ENCODE measurements at places on chromosomes 5 and 9.

GRCh38 chr9:136867480-136867879, 1.4 kb upstream of the EDF1 start:
- no peak for DNase-seq

DNA sequence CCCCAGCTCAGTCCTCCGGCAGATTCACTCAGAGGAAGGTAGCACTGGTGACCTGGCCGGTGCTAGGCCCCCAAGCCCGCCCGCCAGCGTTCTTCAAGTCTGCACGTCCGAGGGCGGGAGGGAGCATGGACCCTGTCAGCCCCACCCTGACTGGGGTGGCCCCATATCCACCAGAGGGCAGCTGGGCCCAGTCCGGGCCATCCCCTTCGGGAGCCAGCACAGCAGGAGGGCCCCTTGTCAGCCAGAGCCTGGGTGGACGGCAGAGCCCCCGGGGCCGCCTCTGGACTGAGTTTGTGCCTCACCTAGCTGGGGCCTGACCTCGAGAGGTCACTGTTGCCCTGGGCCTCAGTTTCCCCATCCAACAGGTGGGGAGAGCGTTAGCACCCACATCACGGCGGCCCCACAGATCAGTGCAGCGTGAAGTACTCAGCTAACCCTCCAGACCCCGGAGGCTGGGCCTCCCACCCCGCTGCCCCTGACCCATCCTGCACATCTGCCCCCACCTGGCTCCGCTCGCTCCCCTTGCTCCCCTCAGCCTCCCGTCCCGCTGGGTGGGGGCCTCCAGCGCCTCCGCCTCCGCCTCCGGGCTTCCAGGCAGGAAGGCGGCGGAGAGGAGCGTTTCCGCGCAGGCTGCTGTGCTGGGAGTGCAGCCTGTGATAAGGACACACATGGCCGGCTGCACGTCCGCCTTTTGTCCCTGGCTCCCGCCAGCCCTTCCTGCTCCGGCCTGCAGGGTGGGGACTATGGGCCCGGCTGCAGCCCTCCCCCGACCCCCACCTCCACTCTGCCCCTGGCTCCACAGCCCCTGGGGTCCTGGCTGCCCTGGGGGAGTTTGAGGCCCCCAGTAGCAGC, 16.6 kb upstream of the EGFL7 start:
- DNase-seq: no peak

DNA sequence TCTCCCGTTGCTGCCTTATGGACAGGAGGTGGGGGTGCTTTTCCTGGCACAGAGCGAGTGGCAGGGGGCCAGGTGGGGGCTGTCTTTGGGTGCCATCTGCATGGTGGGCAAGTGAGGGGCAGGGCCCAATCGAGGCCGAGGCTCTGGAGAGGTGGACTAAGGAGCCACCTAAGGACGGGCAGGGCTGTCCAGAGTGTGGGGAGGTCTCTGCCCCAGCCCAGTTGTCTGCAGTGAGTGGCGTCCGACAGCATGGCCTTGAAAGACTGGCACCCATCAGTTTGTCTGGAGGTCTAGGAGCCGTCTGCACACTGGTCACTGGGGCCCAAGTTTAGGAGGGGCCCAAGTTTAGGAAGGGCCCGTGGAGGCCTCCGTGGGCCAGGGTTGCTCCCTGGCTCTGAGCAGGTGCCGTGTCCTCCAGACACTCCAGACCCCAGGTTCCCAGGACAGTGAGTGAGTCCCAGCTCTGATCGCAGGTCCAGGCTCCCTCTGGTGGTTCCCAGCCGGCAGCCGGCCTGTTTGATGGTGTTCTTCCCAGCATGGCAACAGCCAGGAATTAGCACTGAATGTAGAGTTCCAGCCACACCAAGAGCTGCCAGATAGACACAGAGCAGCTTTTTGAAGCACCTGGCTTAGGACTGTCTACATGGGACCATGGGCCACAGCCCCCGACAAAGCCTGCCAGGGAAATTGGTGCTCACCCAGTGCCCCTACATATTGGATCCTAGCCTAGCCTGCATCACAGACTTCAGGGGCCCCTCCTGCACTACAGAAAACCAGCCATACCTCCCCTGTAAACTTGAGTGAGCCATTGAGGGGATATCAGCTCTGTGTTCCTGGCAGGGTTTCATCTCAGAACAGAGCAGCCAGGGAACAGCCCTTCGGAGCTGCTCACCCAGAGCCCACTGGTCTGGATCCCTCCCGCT, 120.9 kb downstream of the WNK2 start:
- DNase-seq: peak; percentile 42

DNA sequence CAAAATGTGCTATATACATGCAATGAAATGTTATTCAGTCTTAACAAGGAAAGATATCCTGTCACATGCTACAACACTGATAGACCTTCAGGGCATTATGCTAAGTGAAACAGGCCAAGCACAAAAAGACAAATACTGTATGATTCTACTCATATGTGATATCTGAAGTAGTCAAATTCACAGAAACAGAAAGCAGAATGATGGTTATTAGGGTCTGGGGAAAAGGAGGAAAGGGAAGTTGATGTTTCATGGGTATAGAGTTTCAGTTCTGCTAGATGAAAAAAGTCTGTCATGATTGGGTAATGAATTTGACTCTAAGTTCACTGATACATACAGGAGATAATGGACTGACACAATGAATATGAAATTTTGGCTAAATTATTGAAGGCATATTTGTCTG, 11.2 kb upstream of the RIC1 start:
- DNase-seq: peak; percentile 85

Measured in NB4 (cell line).